ENCODE measurements at places on chromosomes 6 and 20.

GRCh38 chr6:99492092-99492491 lies 23.1 kb downstream of the USP45 start:
- DNase-seq, result no peak

- peak; percentile 35 for DNase-seq
These were observed 658.8 kb upstream of the CHD6 start for GRCh38 chr20:42276718-42277602.

DNA sequence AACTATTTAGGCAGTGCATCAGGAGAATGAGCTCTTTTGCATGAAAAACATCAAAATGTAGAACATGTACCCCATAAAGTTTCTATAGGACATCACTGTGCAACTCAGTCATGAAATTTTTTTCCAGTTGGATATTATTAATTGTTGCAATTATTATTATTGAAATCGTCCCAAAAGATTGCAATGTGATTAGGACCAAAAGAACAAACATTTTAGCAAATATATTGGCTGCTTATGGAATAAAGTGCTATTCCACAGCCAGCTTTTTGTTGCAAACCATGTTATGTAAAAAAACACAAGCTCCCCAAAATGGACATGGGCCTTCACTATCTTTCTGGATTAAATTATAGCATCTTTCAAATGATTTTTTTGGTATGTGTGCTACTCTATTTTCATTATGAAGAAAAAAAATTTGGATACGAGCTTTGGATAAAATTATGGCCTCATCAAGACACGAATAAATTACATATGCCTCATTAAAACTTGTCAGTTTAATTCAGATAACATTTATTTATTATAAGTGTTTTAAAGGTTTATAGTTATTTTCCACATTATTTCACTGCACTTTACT lies 262.7 kb upstream of the TCF21 start:
- DNase-seq, result no peak

DNA sequence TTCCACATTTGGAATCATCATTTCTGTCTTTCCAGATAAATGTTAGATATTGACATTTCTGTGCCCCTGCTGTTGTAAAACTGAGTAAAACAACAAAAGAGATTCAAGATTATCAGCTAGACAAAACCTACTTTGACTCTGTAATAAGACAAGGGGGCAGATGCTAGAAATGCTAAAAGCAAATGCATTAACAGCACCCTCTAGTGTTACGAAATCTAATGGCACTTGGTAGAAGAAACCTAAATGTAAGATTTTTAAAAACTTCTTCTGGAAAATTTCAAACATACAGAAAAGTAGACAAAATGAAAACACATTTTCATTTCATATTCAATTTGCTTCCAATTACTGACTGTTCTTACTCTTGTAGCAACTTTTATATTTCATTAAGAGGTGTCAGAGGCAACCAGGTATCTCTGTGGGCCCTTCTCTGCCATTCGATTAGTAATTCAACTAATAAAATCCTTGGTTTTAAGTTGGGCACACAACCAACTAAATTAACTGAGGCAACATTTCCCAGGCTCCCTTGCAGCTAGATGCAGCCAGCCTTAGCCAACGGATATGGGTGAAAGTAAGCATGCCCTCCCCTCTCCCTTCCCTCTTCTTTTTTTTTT lies 45.0 kb downstream of the SLC23A2 start:
- DNase-seq, result peak; percentile 87

DNA sequence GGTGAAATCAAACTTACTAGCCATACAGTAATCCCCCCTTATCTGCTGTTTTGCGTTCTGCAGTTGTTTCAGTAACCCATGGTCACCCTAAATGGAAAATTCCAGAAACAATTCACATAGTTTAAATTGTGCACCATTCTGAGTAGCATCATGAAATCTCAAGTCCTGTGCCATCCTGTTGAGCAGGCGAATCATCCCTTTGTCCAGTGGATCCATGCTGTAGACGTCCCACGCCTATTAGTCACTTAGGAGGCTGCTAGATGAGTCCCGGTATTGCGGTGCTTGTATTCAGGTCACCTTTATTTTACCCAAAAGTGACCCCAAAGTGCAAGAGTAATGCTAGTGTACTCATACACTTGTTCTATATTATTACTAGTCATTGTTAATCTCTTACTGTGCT lies 46.4 kb downstream of the HECA start:
- no peak for DNase-seq

GRCh38 chr20:2652724-2653555 lies 508 bp downstream of the NOP56 start:
- DNase-seq, result peak; percentile 27

GRCh38 chr20:420721-421574 lies 12.8 kb downstream of the RBCK1 start:
- DNase-seq, result no peak

DNA sequence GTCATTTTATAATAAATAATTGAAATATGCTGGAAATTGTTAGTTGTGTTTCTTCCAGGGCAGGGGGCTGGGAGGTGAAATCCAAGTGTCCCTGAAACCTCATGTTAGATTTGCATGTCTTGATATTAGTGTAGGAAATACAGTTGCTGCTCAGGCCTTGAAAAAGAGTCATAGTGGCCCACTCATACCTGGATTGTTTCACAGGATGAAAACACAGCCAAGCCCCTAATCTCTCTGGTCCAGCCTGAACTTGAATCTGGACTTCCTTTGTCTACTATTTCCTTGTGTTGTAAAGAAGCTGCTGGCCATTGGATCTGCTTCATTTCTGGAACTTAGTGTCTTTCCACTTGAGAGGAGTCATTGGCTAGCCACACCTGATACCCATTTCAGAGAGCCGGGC lies 108.8 kb upstream of the JARID2 start:
- DNase-seq, result no peak

DNA sequence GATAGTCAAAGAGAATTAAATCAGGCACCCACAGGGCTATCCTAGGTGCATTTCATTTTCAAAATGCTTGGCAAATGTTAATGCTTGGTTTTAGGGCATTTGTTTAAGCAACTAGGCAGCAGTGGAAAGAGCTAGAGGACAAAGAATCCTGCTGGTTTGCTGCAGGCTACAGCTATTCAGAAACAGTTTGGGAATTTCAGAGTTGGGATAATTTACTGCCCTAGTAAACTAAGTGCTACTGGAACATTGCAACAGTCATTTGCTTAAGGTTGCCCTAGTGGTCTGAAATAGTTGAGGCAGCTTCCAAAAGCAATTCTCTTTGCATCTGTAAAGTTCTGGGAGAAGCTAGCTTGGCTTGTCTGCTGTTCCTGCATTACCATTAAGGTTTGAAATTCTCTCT lies 312.7 kb downstream of the LAMA2 start:
- no peak for DNase-seq

DNA sequence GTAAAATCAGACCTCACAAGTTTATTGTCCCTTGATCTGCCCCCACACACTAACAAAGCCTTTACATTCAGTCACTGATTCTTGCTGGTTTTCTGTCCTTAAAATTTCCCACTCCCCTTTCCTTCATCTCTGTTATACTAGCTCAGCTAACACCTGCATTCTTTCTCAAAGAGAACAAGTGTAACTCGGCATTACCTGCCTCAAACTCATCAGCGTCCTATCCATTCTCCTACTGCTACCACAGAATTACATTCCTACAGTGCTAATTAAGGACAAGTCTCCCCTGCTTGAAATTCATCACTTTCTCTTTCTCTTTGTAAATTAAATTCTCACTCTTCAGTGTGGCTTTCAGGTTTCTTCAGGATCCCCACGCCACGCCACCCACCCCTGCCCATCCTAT lies 773.2 kb downstream of the FRK start:
- DNase-seq, result no peak

DNA sequence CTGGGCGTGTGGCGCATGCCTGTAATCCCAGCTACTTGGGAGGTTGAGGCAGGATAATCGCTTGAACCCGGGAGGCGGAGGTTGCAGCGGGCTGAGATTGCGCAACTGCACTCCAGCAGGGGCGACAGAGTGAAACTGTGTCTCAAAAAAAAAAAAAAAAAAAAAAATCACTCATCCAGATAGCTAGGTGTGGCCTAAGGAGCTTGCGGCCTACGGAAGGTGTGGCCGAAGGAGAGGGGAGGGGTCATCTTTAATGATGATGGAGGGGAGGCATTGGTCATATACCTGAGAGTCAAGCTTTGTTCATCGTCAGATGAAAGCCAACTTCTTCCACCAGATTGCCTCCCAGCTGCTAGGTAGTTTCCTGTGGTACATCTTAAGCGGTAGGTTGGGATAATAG lies 801 bp upstream of the PPARD start:
- DNase-seq, result no peak

DNA sequence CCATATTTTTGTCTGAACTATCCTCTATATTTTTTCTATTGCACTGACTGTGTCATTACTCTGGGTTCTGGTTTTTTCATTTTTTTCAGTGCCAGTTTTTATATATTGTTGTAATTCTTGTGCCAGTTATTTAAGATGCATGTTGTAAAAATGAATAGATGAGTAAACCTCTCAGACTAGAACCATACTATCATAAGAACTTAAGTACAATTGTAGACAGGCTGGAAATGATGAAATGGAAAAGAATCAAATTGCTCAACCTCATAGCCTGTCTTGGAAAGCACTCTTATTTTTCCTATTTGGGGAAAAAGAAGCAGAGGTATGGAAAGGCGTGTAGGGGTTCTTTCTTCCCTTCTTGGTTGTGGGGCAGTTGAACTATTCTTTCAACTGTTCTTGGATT lies 30.2 kb downstream of the PANK2 start:
- DNase-seq, result no peak

DNA sequence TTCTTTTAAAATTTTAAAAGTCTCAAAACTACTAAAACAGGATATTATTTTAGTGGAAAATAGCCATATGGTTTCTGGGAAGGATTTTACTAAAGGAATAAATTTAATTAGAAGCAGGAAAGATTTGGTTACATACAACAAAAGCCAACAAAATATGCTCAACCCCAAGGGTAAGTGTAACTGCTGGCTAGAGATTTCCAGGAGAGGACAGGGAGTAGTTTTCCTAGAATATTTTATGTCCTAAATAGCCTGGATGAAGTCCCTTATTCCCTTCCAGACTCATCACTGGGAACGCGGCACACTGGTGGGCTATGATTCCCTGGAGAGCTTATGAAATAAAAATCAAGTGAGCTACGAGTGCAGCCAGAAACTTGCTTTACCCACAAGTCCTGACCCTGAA lies 66.6 kb downstream of the SGK1 start:
- DNase-seq, result no peak

DNA sequence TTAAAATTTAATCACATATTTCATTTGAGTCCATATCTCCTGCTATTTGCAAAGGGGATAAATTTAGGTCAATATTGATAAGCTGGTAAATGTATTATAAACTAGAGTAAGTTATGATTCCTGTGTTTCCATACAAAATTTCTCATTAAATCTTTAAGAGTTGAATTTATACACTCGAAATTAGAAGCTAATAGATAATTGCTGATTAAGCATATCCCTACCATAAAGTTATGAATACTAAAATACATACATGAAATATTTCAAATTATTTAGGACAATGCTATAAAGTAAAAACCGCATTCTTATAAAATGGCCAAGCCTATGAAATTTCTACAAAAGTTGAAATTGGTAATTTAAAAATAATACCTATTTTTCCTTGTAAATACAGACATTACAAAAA lies 71.5 kb downstream of the FAM184A start:
- no peak for DNase-seq

DNA sequence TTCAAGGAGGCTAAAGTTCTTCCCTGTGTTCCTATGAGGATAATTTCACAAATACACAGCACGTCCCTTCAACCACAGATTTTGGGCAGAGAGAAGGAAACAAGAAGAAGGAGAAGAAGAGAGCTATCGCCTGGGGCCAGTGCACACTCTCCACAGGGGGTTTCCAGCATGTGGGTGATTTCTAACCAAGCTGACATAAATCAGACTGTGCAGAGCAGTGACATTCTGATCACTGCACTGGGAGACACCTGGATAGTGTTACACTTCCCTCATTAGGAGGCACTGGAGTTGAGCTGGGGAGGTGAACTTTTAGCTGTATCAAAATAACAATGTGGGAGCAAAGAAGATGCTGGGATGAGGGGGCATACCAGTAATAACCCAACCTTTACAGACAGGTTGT lies 71.8 kb upstream of the CENPW start:
- DNase-seq, result no peak

GRCh38 chr6:112269114-112269513 lies 14.7 kb upstream of the LAMA4 start:
- DNase-seq, result no peak

- no peak for DNase-seq
These were observed 40.7 kb upstream of the SLC17A4 start for GRCh38 chr6:25713824-25714223.

DNA sequence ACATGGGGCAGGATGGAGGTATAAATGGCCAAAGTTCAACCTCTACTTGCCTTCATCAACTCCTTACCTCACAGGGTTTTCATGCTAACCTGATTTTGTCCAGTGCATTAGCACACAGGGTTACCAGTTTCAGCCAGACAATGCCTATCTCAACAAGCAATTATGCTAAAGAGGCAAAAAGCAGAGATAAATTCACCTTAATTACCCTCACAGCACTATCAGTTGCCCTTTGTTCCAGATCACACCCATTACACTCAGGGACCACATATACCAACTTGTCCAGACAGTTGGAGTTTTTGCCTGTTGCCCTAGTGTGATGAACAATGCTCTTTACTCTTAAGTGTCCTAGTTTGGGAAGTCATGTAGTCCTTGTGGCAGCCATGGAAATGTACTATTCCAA lies 174.5 kb upstream of the MOCS1 start:
- no peak for DNase-seq
